ENCODE measurements at places on chromosomes 7 and 10.

- no peak for DNase-seq
- H3K27me3 ChIP-seq: no peaks in the 10 kb centered on the region
- H3K4me3 ChIP-seq: no peak overlapping the region
These were observed 98.7 kb downstream of the CDK6 start for GRCh38 chr7:92737706-92738105.

GRCh38 chr7:44974549-44974948 lies 4.3 kb downstream of the MYO1G start:
- no peaks in the 10 kb centered on the region for H3K36me3 ChIP-seq
- DNase-seq: no peak
- peaks cover 21% of the 10 kb centered on the region for H3K4me1 ChIP-seq

GRCh38 chr10:1328981-1329614 lies 272.9 kb downstream of the WDR37 start:
- no peaks in the 10 kb centered on the region for H3K36me3 ChIP-seq
- no peak for DNase-seq
- no peaks in the 10 kb centered on the region for H3K4me1 ChIP-seq
- no peaks in the 10 kb centered on the region for H3K27me3 ChIP-seq

DNA sequence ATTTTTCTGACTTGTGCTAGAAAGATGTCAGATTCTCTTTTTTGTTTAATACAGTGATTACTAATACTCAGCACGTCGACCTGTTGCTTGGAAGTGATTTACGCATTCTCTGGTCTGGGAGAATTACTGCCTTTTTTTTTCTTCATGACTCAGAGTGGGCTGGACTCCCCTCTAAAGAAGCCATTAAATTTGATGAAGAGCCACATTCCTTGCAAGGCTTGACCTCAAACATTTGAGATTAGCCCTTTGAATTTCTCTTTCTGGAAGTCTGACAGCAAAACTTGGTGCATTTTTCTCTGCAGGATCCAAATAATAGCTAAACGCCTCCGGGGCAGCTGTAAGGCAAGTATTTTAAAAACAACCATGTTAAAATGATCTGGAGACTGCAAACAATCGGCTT lies 171.6 kb downstream of the GALNT17 start:
- no peaks in the 10 kb centered on the region for H3K36me3 ChIP-seq
- no peak overlapping the region for H3K4me3 ChIP-seq
- peak overlapping the region; percentile 67 for H3K27ac ChIP-seq
- no peaks in the 10 kb centered on the region for H3K27me3 ChIP-seq
- no peak for DNase-seq

DNA sequence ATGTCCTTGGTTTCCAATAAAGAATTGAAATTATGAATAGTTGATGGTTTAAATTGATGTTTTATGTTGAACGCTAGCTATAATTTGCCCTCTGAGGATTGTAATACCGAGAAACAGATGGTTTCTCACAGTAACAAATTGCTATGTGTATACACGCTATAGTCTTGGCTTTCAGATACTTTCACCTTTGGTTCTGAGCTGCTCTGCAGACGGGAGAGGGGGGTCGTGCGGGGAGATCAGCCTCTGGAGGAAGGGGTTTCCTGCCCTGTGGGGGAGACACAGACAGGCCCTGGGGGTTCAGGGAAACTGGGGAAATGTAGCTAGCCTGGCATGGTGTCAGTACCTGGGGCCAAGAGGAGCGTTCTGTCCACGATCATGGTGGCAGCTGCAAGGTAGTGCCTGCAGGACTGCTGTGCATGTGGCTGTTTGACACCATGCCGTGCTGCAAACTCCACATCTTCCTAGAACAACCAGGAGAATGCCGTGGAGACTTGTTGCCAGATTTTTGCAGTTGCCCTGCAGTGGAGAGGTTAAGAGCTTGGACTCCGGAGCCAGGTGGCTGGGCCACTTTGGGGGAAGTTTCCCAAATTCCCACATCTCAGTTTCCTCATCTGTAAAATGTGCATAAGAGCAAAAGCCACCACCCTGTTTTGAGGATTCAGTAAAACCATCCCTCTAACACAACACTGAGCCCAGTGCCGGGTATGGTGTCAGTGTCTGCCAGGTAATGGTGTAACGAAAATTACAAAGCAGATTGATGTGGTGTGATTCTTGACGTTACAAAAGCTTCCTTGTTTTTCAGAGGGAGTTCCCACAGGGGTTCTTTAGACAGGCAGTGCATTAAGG lies 167.9 kb downstream of the CUX1 start:
- H3K36me3 ChIP-seq: no peaks in the 10 kb centered on the region
- no peaks in the 10 kb centered on the region for H3K27me3 ChIP-seq
- no peak for DNase-seq
- H3K4me1 ChIP-seq: peaks cover 25% of the 10 kb centered on the region
- no peak overlapping the region for H3K4me3 ChIP-seq
- H3K27ac ChIP-seq: no peak overlapping the region

DNA sequence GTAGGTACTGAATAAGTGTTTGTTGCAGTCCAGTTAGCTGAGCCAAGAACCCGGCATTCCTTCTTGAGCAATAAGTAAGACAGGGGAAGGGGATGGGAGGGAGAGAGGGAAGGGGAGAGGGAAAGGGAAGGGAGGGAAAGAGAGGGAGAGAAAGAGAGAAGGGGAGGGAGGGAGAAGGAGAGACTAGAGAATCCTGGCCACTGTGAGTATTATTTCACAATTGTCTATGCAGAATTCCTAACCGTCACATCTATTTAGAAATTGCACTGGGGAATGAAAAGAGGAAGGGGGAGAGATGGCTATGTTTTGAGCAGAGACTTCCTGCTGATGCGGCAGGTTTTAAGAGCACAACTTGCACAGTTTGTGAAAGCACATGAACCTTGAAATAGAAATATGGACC lies 251.4 kb upstream of the ZMIZ1 start:
- no peaks in the 10 kb centered on the region for H3K27me3 ChIP-seq
- no peak overlapping the region for H3K4me3 ChIP-seq
- H3K27ac ChIP-seq: no peak overlapping the region
- DNase-seq: no peak
- H3K36me3 ChIP-seq: no peaks in the 10 kb centered on the region

DNA sequence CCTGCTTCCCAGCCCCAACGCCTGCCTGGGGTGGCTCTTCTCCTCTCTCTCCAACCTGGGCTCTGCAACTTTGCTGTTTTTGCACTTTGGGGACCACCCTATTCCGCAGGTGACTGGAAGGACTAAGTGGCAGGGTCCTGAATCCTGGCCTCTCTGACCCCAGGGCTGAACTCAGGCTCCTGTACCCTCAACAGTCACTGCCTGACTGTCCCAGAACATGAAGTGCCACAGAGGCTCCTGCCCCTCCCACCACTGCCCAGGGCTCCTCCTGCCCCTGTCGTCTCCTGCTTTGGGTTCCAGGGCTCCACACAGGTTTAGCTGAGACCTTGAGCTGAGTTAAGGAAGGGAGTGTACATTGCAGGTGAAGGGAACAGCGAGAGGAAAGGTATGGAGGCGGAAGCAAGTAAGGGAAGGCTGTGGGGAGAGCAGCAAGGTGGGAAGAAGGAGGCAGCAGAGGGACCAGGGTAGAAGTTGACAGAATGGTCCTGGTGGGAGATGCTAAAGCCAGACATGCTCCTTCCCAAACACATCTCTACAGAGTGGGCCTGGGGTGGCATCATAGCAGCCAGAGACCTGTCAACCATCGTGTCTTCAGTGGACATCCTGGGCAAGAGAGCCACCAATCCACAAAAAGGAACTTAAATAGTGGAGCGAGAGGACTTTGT lies 5.7 kb upstream of the GRID1 start:
- peaks cover 3% of the 10 kb centered on the region for H3K27me3 ChIP-seq
- no peaks in the 10 kb centered on the region for H3K36me3 ChIP-seq
- H3K27ac ChIP-seq: no peak overlapping the region
- peaks cover 8% of the 10 kb centered on the region for H3K4me1 ChIP-seq
- DNase-seq: no peak

GRCh38 chr7:30068117-30068516 lies 39.9 kb downstream of the PLEKHA8 start:
- peaks cover 3% of the 10 kb centered on the region for H3K36me3 ChIP-seq
- no peaks in the 10 kb centered on the region for H3K27me3 ChIP-seq
- H3K4me1 ChIP-seq: peaks cover 5% of the 10 kb centered on the region
- DNase-seq: no peak

DNA sequence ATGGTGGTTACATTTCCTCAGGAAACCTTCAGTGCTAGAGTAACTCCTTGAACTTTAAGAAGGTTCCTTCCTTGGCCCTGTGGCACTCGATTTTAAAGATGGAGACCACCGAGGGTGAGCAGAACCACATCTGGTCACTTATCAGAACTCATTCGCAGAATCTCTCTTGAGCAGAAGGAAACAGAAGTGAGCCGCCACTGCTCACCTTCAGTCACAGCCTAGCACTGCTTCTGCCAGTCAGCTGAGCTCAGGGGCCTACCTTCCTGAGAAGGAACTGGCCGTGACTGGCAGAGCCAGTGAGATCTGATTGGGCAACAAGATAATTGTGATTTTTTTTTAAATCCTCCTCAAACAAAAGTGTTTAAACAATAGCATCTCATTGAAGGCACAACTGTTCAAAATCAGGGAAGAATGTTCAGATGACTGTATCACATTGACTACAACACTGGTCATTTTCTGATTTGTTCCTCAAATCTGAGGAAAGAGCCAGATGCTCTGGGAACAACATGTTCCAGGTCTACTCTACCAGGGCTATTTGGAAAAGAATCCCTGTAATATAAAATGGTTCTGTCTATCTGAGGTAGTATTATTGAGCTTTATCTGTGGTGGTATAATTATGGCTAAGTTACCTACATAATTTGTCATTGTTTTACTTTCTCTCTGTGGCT lies 2.7 kb upstream of the SYPL1 start:
- H3K4me3 ChIP-seq: no peak overlapping the region
- DNase-seq: no peak
- peak overlapping the region; percentile 73 for H3K27ac ChIP-seq
- peaks cover 19% of the 10 kb centered on the region for H3K4me1 ChIP-seq
- no peaks in the 10 kb centered on the region for H3K36me3 ChIP-seq
- H3K27me3 ChIP-seq: no peaks in the 10 kb centered on the region

GRCh38 chr7:111594602-111595001 lies 32.3 kb upstream of the IMMP2L start:
- H3K4me3 ChIP-seq: no peak overlapping the region
- no peak overlapping the region for H3K27ac ChIP-seq
- no peak for DNase-seq
- no peaks in the 10 kb centered on the region for H3K27me3 ChIP-seq
- no peaks in the 10 kb centered on the region for H3K4me1 ChIP-seq

DNA sequence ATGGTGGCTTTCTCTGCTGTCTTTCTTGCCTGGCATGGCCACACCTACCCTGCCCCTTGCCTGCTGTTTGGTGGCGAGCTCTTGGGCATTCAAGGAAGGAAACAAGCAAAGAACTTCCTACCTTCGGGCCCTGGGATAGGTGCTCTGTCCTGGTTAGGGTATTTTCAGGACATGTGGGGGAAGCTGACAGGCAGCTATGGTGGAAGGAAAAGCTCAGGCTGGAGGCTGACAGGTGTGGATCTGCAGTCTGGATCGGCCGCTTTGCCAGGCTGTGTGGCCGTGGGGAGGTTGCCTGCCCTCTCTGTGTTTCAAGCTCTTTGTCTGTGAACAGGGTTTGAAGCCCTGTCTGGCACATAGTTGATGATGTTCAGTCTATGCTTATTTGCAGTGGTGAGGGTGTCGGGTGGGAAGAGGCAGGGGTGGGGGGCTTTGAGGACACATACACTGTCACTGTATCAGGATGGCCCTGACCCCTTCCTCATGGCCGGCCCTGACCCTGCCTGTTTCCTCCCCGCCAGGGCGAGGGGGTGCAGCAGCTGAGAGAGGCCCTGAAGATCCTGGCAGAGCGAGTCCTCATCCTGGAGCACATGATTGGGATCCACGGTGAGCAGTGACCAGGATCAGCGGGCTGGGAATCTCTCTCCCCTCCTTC lies 73.7 kb downstream of the MYL10 start:
- H3K27ac ChIP-seq: no peak overlapping the region
- H3K27me3 ChIP-seq: no peaks in the 10 kb centered on the region
- no peaks in the 10 kb centered on the region for H3K4me1 ChIP-seq
- no peak overlapping the region for H3K4me3 ChIP-seq
- no peak for DNase-seq

DNA sequence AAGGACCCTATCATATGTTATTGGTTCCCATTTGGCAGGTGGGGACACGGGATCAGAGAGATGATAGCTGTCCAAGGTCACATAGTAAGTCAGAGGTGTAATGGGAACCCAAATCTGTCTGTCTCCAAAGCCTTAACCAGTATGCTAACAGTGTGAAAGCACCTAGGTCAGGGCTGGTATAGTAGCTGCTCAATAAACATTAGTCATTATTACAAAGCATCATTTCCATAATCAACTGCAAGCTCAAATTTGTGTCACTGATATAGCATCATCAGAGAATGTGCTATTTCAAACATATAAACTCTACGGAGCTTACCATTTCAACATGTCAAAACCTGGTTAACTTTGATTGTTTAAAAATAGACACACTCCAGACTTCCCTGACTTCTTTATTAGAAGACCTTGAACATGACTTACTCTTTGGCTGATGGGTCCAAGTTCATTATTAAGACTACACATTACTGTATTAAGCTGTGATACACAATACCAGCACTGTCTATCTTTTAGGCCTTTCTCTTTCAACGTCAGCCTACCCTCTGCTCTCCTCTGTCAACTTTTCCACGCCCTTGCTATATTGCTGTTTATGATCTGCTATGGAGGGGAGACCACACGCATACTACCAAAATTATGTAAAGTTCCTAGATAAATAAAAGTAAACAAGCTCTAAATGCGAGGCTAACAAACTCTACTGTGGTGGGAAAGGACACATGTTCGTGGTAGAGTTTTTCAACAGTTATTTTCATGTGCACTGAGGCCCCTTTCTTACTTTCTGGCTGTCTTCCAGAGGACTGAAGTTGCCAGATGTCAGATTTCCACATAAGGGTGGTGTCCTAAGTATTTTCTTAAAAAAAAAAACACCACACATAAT lies 33.6 kb downstream of the DNMBP start:
- no peaks in the 10 kb centered on the region for H3K36me3 ChIP-seq
- H3K4me3 ChIP-seq: no peak overlapping the region
- peaks cover 58% of the 10 kb centered on the region for H3K4me1 ChIP-seq

GRCh38 chr7:14836571-14837189 lies 65.9 kb downstream of the DGKB start:
- no peak overlapping the region for H3K27ac ChIP-seq
- H3K27me3 ChIP-seq: no peaks in the 10 kb centered on the region
- peaks cover 8% of the 10 kb centered on the region for H3K4me1 ChIP-seq
- H3K36me3 ChIP-seq: no peaks in the 10 kb centered on the region
- DNase-seq: no peak

GRCh38 chr7:44713680-44714335 lies 34.8 kb upstream of the ZMIZ2 start:
- H3K4me3 ChIP-seq: no peak overlapping the region
- H3K27me3 ChIP-seq: no peaks in the 10 kb centered on the region
- peaks cover 15% of the 10 kb centered on the region for H3K36me3 ChIP-seq
- no peak overlapping the region for H3K27ac ChIP-seq
- DNase-seq: no peak
- H3K4me1 ChIP-seq: peaks cover 6% of the 10 kb centered on the region

DNA sequence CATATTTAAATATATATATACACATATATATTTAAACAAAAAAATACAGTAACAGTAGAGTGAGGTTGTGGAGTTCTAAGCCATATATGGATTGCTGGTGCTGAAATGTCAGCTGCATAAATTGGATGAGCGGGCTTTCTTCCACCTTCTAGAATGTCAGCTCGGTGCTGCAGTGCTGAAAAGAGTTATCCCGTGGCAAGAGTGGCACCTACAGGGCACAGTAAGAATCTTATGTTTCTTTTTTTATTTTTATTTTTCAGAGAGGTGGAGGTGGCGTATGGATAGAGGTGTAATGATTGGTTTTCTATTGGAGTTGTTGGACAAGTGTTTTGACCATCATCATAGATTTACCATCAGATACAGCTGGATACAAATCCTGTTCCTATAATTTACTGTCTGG lies 86.2 kb upstream of the DYNC1I1 start:
- no peak overlapping the region for H3K4me3 ChIP-seq
- no peaks in the 10 kb centered on the region for H3K27me3 ChIP-seq
- DNase-seq: no peak
- H3K4me1 ChIP-seq: peaks cover 42% of the 10 kb centered on the region
- H3K36me3 ChIP-seq: no peaks in the 10 kb centered on the region
